ENCODE measurements at places on chromosomes 3 and 15. TPM values are rescaled to one million over a fixed set of nuclear protein-coding genes. Genes with fewer than 3 reads are reported as not detected.

Gene CFAP100
- total RNA-seq, result not detected

Gene ARRDC4
- total RNA-seq, result 13.9 TPM

DNA sequence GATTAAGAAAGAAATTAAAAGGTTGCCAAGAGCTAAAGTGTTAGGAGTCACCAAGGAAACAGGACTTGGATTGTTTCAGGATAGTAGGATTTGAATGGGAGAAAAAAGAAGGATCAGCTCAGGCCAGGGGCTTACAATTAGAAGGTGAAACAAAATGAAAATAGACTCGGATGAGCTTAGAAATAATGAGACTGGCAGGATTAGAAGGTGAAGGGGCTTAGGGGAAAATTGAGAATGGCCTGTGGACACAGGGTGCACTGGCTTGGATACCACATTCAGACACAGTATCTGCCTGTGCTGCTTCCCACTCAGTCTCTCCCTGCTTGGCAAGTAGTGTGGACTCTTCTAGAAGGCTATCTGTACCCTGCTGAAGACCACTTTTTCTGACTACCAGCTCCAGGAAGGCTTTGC is 206.1 kb upstream of the ATP10A start:
- DNase-seq, result no peak

GRCh38 chr3:38579551-38580449 is 69.7 kb downstream of the SCN5A start:
- DNase-seq, result no peak

DNA sequence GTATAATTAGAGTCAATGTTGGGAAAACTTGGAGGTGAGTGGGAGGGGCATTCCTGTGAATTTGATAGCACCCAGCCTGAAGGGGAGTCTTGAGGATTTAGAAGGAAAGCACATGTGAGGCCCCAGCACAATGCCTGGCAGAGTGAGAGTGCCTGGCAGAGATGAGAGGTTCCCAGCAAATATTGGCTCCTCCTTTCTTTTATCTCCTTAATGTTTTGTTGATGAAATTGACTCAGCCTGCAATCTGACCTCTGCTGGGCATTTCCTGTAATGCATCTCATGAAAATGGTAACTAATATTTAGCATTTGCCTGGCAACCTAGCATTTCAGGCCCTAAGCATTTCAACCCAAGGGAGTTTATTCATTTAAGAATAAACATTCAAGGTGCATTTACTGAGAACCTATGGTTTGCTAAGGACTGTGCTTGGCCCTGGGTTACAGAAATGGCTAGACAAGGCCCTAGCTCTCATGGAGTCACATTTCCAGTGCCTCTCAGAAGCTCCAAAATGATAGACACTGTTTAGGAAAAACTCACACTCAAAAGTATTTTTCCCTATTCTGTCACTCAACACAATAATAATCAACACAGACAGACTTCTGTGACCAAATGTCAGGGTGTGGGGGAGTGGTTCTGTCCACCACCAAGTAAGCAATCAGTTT is 19.0 kb downstream of the PDHB start:
- DNase-seq, result no peak

- DNase-seq, result no peak
These were observed 70.8 kb upstream of the ZBTB20 start for GRCh38 chr3:115217678-115218451.

GRCh38 chr15:30943654-30944335 is 40.1 kb downstream of the FAN1 start:
- DNase-seq, result no peak

DNA sequence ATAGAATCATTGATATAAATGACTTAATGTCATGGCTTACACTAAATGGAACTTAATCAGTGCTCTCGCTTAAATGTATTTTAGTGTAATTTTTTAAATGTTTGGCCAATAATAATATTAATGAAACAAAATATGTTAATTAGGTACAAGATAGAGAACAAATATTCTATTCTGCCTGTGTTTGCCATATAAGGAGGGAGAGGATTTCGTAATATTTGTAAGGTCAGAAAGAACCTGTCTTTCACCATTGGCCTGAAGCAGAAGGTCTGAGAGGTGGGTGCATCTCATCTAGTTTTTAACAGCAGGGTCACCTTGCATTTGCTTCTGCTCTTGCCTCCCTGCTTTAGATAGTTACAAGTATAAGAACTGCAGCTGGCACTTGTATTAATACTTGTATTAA is 2.5 kb downstream of the GPR87 start:
- no peak for DNase-seq

Measured in breast epithelium (tissue), 4 donors.